T-helper 9 cell (primary cell): ENCODE measurements at places on chromosomes 3 and 15.
A peak's percentile ranks its signal among the peaks of the same experiment; 100 is the strongest.

DNA sequence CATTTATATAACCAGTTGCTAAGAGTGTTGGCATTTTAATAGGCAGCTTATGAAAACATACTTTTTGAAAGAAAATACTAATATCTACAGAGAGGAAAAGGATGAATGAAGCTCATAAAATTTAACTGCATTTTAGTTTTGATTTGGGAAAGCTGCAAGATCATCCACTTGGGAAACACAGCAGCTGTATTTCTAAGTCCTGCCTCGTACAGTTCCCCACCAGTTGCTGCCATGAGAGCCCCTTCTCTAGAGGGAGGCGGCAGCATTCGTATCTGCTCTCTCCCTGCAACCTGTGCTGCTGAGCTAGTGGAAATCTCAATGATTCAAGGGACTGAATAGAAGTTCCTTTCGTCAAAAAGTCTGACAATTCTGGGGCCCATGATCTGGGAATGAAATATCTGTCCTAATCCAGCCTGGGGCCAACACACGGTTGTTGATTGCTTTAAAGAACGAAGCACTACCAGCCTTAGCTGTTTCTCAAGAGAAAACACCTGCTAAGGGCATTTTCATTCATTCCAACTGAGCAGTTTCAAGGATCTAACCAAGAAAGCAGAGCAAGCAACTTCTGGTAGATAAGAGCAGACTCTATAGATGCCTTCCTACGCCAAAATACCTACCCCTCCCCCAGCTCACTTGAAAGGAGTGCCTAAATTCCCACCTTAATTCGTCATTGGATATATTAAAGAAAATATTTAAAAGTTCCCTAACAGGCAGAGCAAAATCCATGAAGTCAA is 223.7 kb downstream of the MAGI1 start:
- no peak for DNase-seq

- no peak for DNase-seq
Observed at GRCh38 chr3:60308808-60309207, 942.4 kb downstream of the FHIT start.

GRCh38 chr3:24315971-24316370 is 178.7 kb downstream of the THRB start:
- no peak for DNase-seq

- no peak for DNase-seq
Observed at GRCh38 chr3:55661141-55661540, 174.0 kb upstream of the WNT5A start.

- no peak for DNase-seq
Observed at GRCh38 chr15:44159492-44159891, 35.6 kb downstream of the FRMD5 start.

DNA sequence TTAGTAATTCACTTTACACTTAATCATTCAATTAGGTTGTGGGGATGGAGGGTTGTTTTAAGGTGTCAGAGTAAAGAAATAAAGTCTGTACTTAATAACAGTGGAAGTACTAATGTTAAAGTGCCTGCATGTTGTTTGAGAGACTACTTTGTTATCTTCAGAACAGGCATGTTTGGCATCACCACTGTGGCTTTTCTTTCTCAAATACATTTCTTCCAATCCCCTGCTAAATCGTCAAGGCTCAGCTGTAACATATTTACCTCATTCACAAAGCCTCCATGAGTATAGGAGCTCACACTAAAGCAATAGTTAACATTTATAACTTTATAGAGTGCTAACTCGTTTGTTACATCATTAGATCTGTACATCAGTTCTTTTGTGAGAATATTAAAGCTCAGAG is 2.6 kb downstream of the TIMMDC1 start:
- DNase-seq, result no peak

GRCh38 chr3:99357131-99357530 is 281.3 kb upstream of the COL8A1 start:
- no peak for DNase-seq

DNA sequence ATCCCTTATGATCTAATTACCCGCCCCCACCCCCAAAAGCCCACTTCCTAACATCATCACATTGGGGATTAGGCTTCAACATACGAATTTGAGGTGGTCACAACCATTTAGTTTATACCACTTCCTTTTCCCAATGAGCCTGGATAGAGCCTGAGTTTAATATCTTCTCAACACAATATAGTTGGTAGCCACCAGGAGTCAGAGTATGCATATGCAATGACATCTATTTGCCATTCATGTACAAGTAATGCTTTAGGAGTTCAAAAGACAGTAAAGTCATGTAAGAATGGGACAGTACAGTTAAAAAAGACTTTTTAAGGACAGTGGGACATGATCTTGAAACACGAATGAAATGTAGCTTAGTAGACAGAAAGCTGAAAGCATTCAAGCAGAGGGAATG is 172.4 kb downstream of the DCLK3 start:
- DNase-seq, result no peak

DNA sequence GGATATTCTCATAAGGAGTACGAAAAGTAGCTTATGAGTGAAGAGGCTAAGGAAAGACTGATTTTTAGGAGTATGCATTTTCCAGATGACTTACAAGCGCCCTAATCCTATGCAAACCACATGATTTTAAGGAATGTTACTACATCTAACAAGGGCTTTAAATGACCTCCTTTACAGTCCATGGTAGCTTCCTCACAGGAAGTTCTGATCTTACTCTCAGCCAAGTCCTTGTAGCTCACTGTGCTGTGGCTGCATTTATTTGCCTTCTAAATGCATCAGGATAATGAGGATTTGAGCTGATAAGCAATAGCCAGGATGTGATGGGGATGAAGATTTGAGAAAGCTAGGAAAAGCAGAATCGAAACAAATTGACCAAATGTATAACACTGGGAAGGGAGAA is 896.0 kb downstream of the MCTP2 start:
- no peak for DNase-seq

- no peak for DNase-seq
Observed at GRCh38 chr15:27250223-27250622, 279.2 kb downstream of the GABRG3 start.

DNA sequence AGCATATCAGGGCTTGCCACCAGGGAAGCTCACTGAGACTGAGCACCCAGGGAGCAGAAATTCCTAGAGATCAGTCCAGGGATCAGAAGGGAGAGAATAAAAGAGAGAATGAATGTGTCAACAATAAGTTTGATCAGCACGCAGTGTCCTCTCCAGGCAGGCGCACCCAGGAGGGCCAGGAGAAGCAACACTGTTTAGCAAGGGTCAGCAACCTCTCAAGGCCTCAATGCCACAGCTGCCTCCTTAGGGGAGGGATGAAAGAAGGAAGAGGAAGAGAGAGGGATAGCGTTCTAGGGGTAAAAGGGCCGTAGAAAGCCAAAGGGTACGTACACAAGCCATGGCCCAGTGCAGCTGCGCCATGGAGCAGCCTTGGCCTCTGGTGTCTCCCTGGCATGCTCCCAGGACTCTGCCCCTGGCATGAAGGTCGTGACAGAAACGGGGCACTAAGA is 399.8 kb downstream of the SHQ1 start:
- no peak for DNase-seq

DNA sequence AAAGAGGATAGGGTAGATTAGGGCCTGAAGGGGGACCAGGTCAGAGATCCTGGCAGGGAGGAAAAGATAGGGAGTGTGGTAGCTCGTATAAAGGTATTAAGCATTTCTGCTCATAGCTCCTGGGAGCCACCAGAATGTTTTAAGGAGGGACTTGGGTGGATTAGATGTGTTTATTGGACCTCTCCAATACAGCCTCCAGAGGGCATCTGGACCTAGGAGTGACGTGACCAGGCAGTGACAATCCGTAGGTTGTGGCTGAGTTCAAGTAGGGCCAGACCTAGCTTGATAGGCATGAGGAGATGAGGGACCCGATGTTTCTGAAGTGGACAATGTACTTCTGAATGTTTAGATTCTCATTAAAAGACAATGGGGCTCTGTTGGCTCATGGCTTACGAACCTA is 435.2 kb downstream of the MCTP2 start:
- DNase-seq, result no peak

DNA sequence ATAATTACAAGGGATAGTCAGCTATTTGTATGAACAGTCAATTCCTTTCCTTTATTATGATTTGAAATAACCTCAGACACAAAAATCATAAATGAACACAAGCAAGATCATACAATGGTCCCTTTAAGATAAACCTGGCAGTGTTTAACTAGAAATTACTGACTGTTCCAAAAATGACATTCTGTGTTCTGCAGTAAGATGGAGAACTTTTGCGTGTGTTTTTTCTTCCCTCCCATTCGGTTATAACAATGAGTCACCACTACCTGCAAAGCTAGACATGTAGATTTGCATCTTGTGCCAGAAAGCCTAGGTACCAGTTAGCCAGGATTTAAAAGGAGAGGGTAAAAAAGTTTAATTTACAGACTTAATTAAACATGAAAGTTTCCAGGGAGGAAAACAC is 248.2 kb upstream of the ADAMTS9 start:
- DNase-seq, result no peak

GRCh38 chr3:151203051-151203420 is at the start of gene GPR171:
Gene GPR171, minus strand, starts transcription at chr3:151203216. Its CDS starts 3,830 bp downstream, at chr3:151199386.
- DNase-seq, result peak; percentile 43

DNA sequence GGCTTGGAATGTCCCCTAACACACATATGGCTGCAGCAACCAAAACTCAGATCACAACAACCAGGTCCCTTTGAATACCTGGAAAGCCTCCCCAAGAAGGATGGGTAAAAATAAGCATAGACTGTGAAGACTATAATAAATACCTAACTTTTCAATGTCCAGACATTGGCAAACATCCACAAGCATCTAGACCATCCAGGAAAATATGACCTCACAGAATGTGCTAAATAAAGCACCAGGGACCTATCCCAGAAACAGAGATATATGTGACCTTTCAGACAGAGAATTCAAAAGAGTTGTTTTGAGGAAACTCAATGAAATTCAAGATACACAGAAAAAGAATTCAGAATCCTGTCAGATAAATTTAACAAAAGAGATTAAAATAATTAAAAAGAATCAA is 109.2 kb downstream of the NEDD4 start:
- no peak for DNase-seq

DNA sequence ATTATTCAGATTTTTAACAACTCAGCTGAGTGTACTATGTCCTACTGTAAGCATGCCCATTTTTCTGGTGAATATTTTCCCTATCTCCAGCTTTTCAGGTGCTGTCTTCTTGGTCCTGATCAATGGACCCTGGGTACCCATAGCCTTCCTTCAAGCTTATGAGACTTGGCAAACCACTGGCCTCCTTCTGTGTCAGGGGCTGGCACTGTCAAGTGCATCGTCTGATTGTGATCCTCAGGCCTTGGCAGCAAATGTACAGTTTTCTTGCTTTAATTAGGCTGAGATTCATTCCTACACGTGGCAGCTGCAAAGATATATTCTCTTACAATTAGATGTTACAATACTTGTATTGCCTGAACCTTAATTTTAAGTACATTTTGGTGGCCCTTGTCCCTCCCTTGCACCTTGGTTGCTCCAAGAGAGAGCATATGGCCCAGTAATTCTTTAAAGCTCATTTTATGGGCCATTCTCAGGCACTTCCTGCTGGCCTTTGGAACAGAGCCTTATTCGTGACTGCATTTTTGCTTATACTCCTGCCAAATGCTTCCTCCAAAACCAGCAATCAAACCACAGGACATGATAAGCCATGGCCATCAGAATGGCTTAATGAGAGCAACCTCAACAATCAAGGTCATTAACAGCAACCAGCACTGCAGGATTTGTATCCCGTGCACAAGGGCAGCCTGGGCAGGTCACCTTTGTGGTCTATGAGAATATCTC is 179.9 kb downstream of the CNTN6 start:
- no peak for DNase-seq

GRCh38 chr3:47288966-47289910 is 6.5 kb downstream of the KLHL18 start:
- no peak for DNase-seq

DNA sequence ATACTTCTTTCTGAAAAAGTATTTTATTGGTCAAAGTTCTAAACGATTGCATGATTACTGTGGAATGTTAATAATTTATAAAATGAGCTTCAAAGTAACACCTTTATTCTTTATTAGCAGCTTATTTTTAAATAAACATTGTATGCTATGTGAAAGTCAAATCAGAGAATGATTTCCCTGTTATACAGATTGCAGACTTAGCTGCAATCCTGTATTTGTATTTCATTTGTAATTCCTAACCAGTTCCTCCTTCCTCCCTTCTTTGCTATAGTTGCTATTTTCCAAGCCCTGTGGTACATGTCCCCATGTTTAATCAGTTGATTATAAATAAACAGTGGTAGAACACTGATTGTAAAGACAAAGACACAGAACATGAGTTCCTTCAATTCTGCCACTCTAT is 42.4 kb upstream of the C15orf39 start:
- DNase-seq, result no peak
